Right ventricle myocardium inferior (tissue), 1 donor: ENCODE measurements at places on chromosomes 12 and 14. TPM values are rescaled to one million over a fixed set of nuclear protein-coding genes. Genes with fewer than 3 reads are reported as not detected.
A peak's percentile ranks its signal among the peaks of the same experiment; 100 is the strongest.

The GYS2 gene
- not detected for total RNA-seq

The B4GALNT1 gene
- 7.3 TPM for total RNA-seq

The OAS2 gene
- total RNA-seq: 5.0 TPM

DNA sequence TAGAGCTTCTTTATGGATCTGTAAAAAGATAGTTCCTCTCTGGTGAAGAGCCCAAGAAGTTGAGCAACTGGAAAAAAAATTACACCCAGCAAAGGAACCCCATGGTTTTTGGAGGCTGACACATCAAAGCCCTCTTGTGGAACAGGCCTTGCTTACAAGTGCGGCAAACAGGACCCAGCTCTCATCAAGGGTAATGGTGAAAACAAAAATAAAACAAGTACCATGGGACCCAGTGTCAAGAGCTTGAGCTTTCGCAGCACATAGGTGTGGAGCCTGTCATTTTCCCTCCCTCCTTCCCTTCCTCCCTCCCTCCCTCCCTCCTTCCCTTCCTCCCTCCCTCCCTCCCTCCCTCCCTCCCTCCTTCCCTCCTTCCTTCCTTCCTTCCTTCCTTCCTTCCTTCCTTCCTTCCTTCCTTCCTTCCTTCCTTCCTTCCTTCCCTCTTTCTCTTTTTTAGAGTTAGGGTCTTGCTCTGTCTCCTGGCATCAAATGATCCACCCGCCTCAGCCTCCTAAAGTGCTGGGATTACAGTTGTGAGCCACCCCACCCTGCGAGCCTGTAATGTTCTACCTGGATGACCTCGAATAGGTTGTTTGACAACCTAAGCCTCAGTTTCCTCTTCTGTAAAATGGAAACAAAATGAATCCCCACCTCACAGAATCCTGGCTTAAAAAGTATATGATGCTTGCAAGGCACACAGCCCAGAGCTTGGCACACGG lies 114.3 kb upstream of the RPH3A start:
- no peak for DNase-seq

GRCh38 chr14:30223385-30223785 lies 295.7 kb upstream of the PRKD1 start:
- DNase-seq: no peak

- no peak for DNase-seq
These were observed 5.5 kb upstream of the GALC start for GRCh38 chr14:87998482-87998881.

- no peak for DNase-seq
These were observed 54.5 kb upstream of the AMN start for GRCh38 chr14:102867826-102868580.

The MYO1H gene
- 0.16 TPM for total RNA-seq

The TC2N gene
- 12.6 TPM for total RNA-seq

- no peak for DNase-seq
These were observed 29.0 kb downstream of the PTPRQ start for GRCh38 chr12:80472911-80473500.

GRCh38 chr12:66661357-66661756 lies 17.5 kb downstream of the GRIP1 start:
- DNase-seq: no peak

- no peak for DNase-seq
These were observed 76.6 kb downstream of the TUNAR start for GRCh38 chr14:95953111-95953724.

GRCh38 chr12:98085046-98085755 lies 430.2 kb upstream of the TMPO start:
- no peak for DNase-seq

The AMDHD1 gene
- total RNA-seq: 0.49 TPM

GRCh38 chr14:93527203-93527607 lies 96.5 kb downstream of the UNC79 start:
- no peak for DNase-seq

GRCh38 chr12:110107369-110108281 lies 16.5 kb upstream of the IFT81 start:
- no peak for DNase-seq

GRCh38 chr12:1798641-1799020 lies 21.7 kb upstream of the LRTM2 start:
- DNase-seq: no peak

DNA sequence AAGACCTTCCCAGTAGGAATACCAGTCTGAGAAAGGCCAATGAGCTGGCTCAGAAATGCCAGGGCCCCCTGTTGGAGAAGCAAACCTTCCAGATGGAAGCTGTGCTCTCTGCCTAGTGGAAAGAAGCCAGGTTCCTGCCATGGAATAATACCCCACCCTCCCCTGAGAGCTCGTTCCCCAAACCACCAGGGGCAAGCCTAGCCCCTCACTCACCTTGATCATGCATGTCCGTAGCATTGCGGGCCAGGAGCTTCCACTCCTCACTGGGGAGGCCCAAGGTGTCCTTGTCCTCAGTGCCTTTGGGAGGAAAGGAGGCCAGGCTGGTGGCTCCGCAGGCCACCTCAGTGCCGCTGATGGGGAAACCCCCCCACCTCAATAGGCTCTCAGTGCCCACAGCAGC lies 20.1 kb downstream of the AHSA1 start:
- DNase-seq: no peak

DNA sequence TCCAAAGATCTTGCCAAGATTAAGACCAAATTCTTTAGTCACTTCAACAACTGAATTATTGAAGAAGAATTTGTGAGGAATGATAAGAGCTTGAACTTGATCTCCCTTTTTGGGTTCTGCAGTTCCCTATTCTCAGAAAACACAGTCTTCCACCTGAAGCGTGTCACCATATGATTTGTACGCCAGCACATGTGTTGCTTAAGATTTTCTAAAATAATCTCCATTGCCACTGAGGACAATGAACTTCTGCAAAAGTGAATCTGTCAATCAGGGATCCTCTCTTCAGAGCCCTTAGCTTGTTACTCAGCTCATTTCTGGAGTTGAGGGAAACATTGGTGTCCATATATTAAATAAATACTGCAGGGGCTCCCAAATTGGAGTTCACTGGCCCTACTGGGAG lies 4.2 kb upstream of the SPIC start:
- no peak for DNase-seq

GRCh38 chr12:26373606-26374495 lies 178.5 kb downstream of the SSPN start:
- no peak for DNase-seq

The KLHL33 gene
- 0.62 TPM for total RNA-seq

The PAPLN gene
- total RNA-seq: 2.5 TPM

DNA sequence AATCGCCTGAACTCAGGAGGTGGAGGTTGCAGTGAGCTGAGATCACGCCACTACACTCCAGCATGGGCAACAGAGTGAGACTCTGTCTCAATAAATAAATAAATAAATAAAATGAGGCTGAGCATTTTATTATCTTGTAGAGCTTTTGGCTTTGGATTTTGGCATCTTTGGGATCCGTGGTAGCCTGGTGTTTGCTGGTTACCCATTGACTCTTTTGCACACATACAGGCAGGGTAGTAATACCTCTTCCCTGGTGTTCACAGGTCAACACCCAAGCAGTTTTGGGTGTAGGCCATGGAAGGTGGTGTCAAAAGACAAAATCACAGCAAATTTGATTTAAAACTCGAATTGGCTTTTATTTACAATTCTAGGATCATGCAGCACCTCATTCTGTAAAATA lies 27.8 kb downstream of the ACACB start:
- DNase-seq: no peak

DNA sequence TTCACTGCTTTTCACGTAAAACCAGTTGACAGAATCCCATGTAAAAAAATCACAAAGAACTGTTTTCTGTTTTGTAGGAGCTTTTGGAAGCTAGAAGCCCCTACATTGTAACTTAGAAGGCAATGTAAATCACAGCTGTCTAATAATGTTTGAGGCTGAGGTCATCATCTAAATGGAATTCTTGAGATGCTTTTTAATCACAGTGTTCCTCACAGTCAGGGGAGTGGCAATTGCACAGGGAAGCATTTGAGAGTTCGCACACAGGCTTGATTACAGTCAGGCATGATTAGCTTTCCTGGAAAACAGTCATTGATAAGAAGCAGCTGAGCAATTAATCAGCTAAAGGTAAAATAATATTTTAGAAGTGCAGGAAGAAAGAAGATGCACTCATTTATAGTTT lies 2.9 kb downstream of the SLC17A8 start:
- no peak for DNase-seq

DNA sequence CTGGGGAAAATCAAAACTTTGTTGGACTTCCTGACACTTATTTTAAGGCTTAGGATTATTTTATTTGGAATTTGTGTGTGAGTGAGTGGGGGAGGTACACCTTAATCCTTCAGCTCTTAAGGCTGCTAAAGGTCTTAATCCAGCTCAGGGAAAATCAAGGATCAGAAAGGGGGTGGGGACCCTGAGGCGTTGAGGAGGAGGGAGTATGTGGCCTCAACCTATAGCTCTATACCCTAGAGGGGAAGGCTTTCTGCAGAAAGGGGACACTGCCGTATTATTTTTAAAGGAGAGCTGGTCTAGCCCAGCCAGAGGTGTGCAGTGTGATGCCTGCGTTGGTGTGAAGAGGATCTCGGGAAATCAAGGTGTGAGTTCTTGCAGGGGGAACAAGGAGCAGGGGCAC lies 20.0 kb downstream of the IRF2BPL start:
- DNase-seq: no peak

DNA sequence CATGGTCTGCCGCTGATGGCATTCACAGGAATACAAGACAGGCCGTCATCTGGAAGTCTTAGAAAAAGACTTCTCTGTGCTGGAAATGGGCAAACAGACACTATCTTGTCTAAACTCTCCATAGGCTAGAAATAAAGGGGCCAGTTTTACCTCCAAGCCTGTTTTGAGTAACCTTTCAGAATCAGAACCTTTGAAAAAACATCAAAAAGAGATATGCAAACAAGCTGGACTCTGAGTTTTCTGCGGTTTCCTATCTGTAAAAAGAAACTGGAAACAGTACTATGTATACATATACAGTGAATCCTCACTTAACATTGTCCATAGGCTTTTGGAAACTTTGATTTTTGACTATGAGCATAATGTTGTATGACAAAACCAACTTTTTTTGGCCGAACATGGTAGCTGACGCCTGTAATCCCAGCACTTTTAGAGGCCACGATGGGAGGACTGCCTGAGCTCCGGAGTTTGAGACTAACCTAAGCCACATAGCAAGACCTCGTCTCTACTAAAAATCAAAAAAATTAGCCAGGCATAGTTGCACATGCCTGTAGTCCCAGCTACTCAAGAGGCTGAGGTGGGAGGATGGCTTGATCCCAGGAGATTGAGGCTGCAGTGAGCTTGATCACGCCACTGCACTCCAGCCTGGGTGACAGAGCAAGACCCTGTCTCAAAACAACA lies 92.9 kb upstream of the MAX start:
- no peak for DNase-seq

GRCh38 chr12:43309959-43310358 lies 242.0 kb downstream of the ADAMTS20 start:
- DNase-seq: no peak

GRCh38 chr12:117060929-117061305 lies 38.3 kb downstream of the TESC start:
- DNase-seq: no peak

- no peak for DNase-seq
These were observed 183.4 kb downstream of the PTPN11 start for GRCh38 chr12:112602150-112602549.

- DNase-seq: no peak
These were observed 62.6 kb downstream of the SMUG1 start for GRCh38 chr12:54126029-54126695.

GRCh38 chr14:35342489-35343010 lies 50.4 kb downstream of the PSMA6 start:
- peak; percentile 73 for DNase-seq

- no peak for DNase-seq
These were observed 16.3 kb upstream of the TBC1D30 start for GRCh38 chr12:64808110-64808509.

The ERGIC2 gene
- 86.6 TPM for total RNA-seq

DNA sequence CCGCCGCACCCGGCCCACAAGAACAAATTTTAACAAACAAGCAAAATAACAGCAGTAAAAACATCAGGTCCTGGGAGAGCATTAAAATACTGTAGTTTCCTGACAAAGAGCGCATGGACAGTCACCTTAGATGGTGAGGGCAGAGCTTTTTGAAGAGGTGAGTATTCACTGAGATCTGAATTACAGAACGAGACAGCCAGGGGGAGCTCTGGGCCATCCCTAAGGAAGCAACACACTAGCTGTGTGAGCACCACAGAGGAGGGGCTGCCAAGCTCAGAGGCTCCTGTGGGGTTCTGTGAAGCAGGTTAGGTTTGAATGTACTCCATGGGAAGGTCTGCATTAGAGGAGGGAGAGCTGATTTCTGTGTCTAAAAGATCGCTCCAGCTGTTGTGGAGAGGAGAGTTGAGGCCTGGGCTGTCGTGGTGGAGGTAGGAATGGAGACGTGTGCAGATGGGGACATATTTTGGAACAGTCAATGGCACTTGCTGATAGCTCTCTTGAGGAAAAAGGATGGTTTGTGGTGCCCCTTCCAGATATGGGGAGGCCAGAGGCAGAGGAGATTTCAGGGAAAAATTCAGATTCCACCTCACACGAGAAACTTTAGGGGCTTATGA lies 72.9 kb downstream of the TRAFD1 start:
- DNase-seq: no peak

- DNase-seq: no peak
These were observed 16.7 kb upstream of the GCH1 start for GRCh38 chr14:54919330-54919729.

The SLCO1B1 gene
- not detected for total RNA-seq

DNA sequence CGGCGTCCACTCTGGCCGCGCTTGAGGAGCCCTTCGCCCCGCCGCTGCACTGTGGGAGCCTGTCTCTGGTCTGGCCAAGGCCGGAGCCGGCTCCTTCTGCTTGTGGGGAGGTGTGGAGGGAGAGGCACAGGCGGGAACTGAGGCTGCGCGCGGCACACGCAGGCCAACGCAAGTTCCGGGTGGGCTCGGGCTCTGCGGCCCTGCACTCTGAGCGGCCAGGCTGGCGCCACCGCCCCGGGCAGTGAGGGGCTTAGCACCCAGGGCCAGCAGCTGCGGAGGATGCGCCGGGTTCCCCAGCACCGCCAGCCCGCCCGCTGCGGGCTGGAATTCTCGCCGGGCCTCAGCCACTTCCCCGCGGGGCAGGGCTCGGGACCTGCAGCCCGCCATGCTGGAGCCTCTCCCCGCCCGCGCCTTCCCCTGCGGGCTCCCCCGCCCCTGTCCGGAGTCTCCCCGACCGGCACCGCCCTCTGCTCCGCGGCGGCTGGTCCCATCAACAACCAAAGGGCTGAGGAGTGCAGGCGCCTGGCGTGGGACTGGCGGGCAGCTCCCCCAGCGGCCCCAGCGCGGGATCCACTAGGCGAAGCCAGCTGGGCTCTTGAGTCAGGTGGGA lies 921.2 kb upstream of the FOXG1 start:
- peak; percentile 9 for DNase-seq

The OAS3 gene
- 5.7 TPM for total RNA-seq

- DNase-seq: no peak
These were observed at the start of gene ASB2 for GRCh38 chr14:93976477-93977057. Gene ASB2, minus strand, starts transcription at chr14:93976570. Its CDS starts 12,031 bp downstream, at chr14:93964539.

DNA sequence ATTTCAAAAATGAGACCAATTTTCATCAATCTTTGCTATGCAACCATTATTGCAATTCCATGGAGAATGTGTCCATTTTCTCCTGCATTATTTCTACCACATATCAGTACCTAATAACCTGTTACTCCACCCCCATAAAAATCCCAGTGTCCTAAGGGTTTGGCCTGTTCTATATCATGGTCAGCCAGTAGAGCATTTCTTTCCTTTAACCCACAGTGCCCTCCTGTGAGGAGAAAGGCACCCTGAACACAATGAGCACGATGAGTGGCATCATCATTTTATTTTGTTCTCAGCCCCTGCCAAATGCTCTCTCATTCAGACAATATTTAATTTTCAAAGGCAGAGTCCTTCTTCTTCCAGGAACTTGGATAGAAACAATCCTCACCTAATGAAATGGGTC lies 11.6 kb upstream of the IFNG-AS1 start:
- no peak for DNase-seq
